PC-3 (cell line): ENCODE measurements at places on chromosomes 4 and X. TPM values are rescaled to one million over a fixed set of nuclear protein-coding genes. Genes with fewer than 3 reads are reported as not detected.

DNA sequence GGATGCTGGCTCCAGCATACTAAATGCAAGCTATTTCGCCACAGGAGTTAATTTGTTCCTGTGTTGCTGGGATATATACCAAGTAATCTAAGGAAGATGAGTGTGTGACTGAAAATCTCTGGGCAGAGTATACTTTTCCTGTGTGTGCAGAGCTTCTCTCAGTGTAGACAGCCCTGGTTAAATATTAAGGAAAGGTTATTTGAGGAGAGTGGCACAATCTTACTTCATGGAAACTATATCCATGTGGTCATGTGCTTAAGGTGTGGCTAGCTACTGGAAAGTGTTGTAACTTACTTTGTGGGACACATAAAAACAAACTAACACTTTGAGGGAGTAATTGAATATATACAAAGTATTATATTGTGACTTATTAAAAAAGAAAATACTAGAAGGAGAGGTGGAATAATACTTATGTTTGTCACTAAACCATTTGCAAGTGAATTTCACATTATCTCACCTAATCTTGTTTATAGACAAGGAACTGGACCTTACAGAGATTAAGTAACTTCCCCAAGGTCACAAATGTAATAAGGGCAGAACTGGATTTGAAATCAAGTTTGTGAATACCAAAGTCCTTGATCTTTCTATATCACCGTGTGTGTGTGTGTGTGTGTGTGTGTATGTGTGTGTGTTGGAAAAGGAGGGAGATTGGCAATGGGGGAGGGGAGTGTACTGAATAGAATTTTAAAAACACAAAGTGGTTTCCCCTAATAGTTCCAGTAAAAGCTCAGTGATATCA, 408.2 kb upstream of the NR3C2 start:
- no peak for DNase-seq

Gene SSX4B
- not detected in 2 replicates for total RNA-seq

- DNase-seq, result peak; percentile 8
Observed at GRCh38 chr4:163111588-163111987, 55.1 kb downstream of the NAF1 start.

- no peak for DNase-seq
Observed at GRCh38 chr4:140871368-140871767, 115.2 kb upstream of the TBC1D9 start.

Gene AFP
- 0.40 TPM in 1 of 2 replicates, not detected in the other for total RNA-seq

Gene AMTN
- total RNA-seq, result 0.40 TPM in 1 of 2 replicates, not detected in the other

DNA sequence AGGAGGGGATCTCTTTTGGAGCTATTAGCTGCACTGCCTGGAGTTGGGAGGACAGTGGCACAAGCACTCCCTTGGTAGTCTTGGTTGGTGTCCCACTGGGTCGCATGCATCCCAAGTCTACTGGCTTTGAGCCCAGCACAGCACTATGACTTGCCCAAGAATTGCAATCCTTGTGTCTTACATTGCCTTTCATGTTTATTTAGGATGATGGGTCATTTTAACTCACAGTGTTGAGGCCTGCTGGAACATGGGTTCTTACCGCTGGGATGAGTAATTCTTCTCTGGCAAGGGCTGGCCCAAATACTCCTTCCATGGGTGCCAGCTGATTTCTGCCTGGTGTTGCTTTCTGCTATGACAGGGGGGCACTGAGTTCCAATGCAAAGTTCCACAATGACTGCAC, 185.5 kb downstream of the TEX13C start:
- peak; percentile 46 for DNase-seq

Gene VSIG4
- not detected in 2 replicates for total RNA-seq

- DNase-seq, result peak; percentile 51
Observed at GRCh38 chr4:163048447-163048846, 118.2 kb downstream of the NAF1 start.

Gene GNRHR
- not detected in 2 replicates for total RNA-seq

Gene EIF4E
- 110 and 134 TPM in 2 replicates for total RNA-seq

Gene ITIH6
- not detected in 2 replicates for total RNA-seq

DNA sequence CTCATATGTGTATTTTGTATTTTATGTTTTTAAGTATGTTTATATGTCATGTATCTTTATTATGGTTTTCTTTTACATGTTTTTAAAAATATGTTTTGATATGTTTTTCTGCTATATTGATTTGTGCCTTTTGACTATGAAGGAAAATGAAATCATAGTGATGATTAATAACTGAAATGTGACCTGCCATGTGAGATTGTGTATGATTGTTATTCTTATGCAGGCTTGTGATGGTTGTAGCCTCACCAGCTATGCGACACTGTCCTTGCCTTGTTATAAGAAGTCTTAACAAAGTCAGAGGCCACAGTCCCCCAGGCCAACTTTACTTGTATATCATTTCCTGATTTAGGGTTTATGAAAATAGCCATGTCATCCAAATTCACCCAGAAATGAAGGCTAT, 83.2 kb downstream of the TMEM131L start:
- DNase-seq, result no peak

Gene TBL1X
- total RNA-seq, result 31.9 and 51.6 TPM in 2 replicates

GRCh38 chr4:122003335-122003734, 51.5 kb upstream of the TRPC3 start:
- DNase-seq, result peak; percentile 44

DNA sequence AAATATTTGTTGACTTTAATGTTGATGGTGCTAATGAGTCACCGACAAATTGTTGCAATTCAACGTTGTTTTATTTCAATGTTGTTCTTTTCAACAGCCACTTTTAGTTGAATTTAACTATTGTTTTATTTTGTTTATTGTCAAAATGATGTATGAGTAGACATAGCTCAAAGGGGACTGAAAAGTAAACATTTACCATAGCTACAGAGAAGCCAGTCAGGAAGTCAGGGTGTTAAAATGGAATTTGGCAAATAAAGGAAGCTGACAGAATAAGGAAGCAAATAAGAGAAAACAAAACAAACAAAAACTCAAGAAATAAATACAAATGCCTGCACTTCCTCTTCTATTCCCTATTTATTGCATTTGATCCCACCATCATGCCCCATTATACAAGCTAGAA, 648.4 kb upstream of the HTR2C start:
- DNase-seq, result no peak

Gene CD99
- 202 and 325 TPM in 2 replicates for total RNA-seq

DNA sequence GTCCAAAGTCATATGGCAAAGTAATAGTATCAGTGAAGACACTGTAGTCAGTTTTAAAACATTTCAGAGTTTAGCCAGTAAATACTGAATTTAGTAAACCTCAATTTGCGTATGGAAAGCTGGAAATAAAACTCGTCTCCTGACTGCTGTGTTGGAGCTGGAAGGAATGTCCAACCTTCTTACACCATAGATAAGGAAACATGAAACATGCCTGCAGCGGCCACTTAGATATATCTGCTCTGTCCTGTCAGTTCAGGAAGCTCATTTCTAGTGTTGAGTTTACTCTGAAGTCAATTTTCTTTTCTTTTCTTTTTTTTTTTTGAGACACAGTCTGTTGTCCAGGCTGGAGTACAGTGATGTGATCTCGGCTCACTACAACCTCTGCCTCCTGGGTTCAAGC, 21.2 kb downstream of the ARHGAP10 start:
- DNase-seq, result no peak

Gene INTU
- total RNA-seq, result 1.1 and 1.8 TPM in 2 replicates

Gene NR3C2
- 1.2 and 2.8 TPM in 2 replicates for total RNA-seq

GRCh38 chrX:136182414-136182813, 35.1 kb downstream of the FHL1 start:
- no peak for DNase-seq

- no peak for DNase-seq
Observed at GRCh38 chr4:174053895-174054294, 229.6 kb downstream of the FBXO8 start.

DNA sequence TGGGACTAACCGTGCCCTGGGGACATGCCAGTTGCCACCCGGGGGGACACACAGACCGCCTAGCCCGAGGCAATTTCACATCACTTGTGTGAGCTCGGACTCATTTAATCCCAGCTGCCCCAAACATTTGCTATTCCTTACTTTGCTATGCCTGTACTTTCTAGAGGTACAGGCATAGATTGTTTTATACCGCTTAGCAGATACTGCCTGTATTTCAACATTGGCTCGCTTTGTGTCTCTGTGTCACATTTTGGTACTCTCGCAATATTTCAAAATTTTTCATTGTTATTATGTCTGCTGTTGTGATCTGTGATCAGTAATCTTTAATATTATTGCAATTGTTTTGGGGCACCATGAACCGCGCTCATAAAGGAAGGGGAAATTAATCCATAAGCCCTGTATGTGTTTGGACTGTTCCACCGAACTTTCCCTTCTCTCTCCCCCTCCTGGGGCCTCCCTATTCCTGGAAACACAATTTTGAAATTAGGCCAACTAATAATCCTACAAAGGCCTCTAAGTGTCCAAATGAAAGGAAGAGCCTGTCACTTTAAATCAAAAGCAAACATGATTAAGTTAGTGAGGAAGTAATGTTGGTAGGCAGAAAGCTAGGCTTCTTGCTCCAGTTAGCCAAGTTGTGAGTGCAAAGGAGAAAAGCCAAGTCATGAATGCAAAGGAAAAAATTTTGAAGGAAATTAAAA, 568 bp upstream of the CASP6 start:
- peak; percentile 7 for DNase-seq

- peak; percentile 32 for DNase-seq
Observed at GRCh38 chr4:112951362-112952312, 97.8 kb upstream of the ANK2 start.

Gene GLRA2
- total RNA-seq, result not detected in 2 replicates

DNA sequence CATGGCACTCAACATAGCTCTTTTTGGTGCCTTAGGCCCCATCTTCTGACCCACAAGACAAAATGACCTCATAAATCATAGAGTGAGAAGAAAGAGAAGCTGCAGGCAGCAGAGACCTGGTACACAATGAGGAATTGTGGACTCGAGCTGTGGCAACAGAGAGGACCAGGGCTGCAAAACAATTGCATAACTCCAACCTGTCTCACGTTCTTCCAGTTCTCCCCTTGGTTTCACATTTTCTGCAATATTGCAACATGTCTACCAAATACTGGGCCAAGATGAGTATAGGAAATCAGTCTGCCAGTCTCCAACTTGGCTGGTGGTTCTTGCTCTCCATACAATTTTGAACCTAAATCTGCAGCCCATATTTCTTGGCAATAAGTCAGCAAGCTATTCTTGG, 105.3 kb downstream of the KDR start:
- no peak for DNase-seq

Gene EGFL6
- total RNA-seq, result not detected in 2 replicates

GRCh38 chrX:13252726-13253125, 67.1 kb downstream of the ATXN3L start:
- no peak for DNase-seq

Gene WDR17
- 0.69 and 1.3 TPM in 2 replicates for total RNA-seq

- peak; percentile 80 for DNase-seq
Observed at GRCh38 chr4:138870737-138871554, 144.6 kb upstream of the NOCT start.

DNA sequence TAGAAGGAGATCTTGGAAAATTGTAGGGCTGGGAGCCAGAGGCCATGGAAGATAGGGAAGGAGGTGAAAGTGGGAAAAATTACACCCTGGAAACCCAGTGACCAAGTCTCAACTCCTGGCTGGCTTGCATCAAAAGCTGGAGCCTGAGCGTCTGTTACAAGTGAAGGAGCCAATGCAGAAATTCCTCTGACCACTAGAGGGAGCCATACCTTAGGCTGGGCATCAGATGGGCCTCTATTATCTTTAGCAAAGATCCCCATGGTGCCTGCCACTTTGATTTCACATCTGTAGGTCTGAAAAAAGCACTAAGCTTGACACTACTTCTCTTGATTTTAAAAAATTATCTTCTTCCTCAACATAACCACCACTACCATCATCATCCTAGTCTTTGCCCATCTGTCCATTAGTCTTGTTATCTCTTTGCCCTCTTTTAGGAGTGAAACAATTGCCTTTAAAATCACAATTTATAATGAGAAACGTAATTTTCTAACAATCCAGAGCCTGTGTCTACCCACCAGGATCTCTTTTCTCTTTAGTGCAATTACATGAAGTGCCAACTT, 62.9 kb downstream of the ANAPC4 start:
- DNase-seq, result peak; percentile 81

GRCh38 chr4:121860121-121860520, 10.2 kb downstream of the BBS7 start:
- no peak for DNase-seq

- DNase-seq, result peak; percentile 4
Observed at GRCh38 chr4:109040441-109040840, 262.0 kb downstream of the COL25A1 start.

Gene PTPN13
- 12.1 and 16.2 TPM in 2 replicates for total RNA-seq

Gene FGB
- 0.36 and 1.0 TPM in 2 replicates for total RNA-seq

DNA sequence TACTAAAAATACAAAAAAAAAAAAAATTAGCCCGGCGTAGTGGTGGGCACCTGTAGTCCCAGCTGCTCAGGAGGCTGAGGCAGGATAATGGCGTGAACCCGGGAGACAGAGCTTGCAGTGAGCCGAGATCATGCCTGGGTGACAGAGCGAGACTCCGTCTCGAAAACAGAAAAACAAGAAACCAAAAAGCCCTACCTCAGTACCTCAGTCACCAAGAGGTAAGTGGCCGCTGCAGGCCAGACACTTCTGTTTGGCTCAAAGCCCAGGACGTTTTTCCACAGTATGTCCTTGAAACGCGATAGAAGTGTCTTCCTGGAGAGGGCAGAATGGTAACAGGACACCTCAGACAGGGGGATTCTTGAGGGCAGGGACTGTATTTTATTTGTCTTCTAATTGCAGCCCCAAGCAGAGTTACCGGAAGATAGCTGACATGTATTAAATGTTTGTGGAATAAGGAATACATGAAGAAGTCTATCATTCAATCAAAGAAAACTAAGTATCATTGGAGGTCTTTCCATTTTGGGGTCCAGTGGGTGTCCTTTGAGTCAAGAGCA, 63.6 kb downstream of the CLNK start:
- DNase-seq, result no peak

DNA sequence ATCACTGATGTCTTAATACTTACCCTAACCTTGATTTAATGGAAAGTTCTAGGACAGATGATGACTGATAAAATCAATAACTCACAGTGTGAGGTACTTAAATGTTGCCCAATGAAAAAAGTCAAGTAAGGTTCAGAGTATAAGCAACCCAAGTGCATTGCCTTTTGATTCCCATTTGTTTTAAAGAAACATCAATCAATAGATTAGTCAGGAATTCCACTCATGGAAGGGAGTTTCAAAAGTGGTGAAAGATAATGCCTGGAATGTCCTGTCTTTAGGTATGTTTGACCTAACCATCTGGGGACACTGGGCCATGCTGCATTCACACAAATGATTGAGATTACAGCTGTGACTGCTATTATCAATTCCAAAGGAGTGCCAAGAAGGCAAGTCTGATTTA, 259.7 kb downstream of the PPARGC1A start:
- DNase-seq, result no peak

Gene APELA
- total RNA-seq, result not detected in 2 replicates

Gene CSAG3
- total RNA-seq, result not detected in 2 replicates
